ENCODE measurements at places on chromosomes 16 and 17.

- DNase-seq = no peak
Observed at GRCh38 chr16:82660966-82661365, 34.2 kb downstream of the CDH13 start.

DNA sequence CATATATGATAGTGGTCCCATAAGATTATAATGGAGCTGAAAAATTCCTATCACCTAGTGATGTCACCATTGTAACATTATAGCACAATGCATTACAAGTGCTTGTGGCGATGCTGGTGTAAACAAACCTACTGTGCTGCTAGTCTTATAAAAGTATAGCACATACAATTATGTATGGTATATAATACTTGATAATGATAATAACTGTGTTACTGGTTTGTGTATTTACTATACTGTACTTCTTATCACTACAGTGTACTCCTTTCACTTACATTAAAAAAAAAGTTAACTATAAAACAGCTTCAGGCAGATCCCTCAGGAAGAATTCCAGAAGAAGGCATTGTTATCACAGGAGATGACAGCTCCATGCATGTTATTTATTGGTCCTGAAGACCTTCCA, 122.0 kb upstream of the NACA2 start:
- DNase-seq = no peak

DNA sequence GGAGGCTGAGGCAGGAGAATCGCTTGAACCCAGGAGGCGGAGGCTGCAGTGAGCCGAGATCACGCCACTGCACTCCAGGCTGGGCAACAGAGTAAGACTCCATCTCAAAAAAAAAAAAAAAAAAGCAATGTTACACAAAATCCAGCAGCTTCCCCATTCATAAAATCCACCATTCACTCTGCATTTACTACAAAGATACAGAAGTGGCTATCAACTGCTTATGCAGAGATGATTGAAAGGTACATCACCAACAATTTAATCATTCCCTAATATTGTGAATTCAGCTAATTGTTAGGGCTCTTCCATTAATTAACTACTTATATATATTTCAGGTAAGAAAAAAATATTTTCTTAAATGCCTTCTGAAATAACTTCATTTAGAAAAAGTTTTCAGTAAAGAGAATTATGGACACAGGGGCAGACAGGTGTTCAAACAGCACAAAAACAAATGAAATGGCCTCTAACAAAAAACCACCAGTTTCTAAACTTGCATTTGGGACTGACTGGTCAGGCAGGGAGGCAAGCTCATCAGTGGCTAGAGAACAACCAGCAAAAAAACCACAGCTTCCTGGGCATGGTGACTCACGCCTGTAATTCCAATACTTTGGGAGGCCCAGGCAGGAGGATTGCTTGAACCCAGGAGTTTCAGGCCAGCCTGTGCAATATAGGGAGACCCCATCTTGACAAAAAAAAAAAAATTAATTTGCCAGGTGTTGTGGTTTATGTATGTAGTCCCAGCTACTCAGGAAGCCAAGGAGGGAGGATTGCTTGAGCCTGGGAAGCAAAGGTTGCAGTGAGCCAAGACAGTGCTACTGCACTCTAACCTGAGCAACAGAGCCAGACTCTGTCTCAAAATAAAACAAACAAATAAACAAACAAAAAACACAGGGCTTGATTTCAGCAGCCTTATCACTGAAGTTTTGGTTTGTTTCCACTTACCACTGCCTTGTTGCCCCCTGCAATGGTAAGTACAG, 26.3 kb downstream of the ERN1 start:
- peak; percentile 31 for DNase-seq

- DNase-seq = peak; percentile 38
Observed at GRCh38 chr17:35801583-35802224, 6.3 kb upstream of the MMP28 start.

- no peak for DNase-seq
Observed at GRCh38 chr16:19329932-19330331, 44.4 kb downstream of the CLEC19A start.

- no peak for DNase-seq
Observed at GRCh38 chr17:78122216-78122930, 6.2 kb downstream of the TMC6 start.

DNA sequence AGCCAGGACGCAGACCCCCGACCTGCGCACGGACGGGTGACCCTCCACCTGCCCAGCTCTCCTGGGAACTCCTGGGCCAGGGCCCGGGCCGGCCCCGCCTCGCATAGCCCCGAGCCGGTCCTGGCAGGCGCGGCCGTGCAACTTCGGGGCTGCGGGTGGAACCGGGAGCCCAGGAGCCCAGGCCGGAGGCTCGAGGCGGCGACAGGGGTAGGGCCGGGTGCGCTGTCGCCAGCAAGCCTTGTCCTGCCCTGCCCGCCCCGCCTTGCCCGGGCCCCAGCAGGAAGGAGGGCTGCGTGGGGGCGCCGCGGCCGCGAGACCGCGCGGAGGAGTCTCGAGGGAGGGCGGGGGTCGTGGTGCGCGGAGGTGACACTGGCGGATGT, 408 bp downstream of the LMF1 start:
- DNase-seq = no peak

DNA sequence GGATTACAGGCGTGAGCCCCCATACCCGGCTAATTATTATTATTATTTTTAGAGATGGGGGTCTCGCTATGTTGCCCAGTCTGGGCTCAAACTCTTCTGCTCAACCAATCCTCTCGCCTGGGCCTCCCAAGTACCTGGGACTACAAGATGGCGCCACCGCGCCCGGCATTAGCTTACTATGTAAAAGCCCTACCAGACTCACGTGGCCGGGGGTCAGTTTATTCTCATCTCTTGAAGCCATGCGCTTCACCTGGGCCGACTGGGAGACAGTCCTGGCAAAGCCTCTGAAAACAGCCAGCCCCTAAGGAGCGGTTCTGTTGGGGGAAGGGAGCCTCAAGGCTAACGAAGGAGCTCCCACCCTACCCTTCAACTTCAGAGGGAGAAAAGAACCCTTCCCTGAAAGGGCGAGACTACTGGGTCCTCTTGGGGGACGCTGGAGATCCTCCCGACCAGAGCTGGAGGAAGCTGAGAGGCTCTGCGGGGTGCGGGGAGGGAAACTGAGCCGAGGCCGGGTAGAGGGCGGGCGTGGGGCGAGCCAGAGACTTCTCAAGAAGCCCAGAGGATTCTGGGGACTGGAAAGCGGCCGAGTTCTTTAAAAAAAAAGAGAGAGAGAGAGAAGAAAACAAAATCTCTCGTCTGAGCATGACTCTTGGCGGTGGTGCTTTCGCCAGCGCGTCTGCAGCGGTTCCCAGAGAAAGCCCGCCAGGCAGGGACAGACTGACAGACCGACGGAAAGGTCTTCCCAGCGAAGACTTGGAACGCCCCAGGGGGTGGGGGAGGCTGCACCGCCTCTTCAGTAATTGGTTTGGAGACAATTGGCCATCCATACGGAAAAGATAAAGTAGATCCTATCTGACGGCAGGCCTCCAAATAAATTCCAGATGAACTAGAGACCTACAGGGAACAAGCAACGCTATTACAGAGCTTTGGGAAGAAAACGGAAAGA, 5.6 kb upstream of the TUBG2 start:
- DNase-seq = peak; percentile 82

Measured in GM03348 (cell line).